Stimulated activated CD8-positive, alpha-beta memory T cell treated with anti-CD3 and anti-CD28 coated beads, Interleukin-7, amount 100 ng/mL, for 1 hour (primary cell): ENCODE measurements at places on chromosomes 2 and 18.

GRCh38 chr2:132566379-132566778 lies 103.6 kb downstream of the LYPD1 start:
- no peak for DNase-seq

DNA sequence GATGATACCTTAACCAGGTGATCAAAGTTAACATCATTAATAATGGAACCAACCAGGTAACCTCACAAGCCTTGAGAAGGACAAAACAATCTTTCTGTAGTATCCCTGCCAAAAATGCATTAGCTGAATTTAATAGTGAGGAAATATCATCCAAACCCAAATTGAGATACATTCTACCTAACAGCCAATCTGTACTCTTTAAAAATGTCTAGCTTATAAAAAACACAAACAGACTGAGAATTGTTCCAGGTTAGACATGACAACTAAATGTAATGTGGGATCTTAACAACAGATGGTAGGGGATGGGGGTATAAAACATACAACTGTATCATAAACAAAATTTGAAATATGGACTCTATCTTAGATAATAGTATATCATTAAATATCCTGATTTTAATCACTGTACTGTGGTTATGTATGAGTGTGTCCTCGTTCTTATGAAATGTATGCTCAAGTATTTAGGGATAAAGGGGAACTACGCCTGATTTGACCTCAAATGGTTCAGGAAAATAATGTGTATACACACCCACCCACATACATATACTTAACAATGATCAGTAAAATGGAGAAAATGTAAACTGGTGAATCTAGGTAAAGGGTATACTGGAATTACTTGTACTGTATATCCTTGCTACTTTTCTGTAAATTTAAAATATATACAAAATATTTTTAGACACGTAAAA lies 1.7 kb downstream of the FANCL start:
- DNase-seq = no peak

DNA sequence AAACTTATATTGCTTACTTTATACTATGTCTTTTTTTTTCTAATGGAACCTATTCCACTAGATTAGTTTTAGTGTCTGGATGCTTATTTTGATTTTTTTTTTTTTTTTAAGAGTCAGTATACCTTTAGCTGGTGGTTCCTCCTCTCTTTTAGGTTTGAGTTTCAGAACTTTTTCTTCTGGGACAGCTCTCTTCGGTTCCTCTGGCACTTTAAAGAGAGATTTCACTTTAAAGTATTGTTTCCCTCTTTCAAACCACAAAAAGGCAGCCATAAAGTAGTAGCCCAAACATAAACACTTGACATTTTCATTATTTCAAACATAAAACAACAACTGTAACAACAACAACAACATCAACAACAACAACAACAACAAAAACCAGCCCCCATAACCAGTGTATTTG lies 123.3 kb downstream of the TTN start:
- DNase-seq = no peak

DNA sequence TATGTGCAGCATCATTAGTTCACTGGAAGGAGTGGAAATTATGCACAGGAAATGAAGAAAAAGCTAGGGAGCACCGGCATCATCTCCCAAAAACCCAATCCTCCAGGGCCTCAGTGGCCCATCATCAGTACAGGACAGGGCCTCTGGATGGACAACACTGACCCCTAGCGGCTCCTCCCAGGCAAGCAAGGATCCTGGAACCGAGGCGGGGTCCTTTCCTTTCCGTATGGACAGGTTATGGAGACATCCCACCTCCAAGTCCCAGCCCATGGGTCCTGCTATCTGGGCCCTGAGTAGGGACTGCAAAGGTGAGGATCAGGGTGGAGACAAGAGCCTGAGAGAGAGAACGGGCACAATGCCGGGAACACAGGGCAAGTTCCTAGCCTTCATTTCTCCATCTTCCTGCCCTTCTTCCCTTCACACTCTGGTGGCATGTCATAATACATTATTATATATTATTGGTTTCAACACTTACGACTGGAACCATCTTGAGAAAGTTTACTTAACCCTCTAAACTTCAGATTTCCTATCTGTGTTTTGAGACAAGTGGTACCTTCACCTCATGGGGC lies 68.2 kb downstream of the ZNF516 start:
- DNase-seq = no peak

- no peak for DNase-seq
Measured at GRCh38 chr18:38557006-38557405, 991.4 kb upstream of the CELF4 start.
